GM12878 (cell line): ENCODE measurements at places on chromosomes 7 and 10. TPM values are rescaled to one million over a fixed set of nuclear protein-coding genes. Genes with fewer than 3 reads are reported as not detected.

Gene KLF6
- 42.1 and 47.3 TPM in 2 replicates for total RNA-seq

DNA sequence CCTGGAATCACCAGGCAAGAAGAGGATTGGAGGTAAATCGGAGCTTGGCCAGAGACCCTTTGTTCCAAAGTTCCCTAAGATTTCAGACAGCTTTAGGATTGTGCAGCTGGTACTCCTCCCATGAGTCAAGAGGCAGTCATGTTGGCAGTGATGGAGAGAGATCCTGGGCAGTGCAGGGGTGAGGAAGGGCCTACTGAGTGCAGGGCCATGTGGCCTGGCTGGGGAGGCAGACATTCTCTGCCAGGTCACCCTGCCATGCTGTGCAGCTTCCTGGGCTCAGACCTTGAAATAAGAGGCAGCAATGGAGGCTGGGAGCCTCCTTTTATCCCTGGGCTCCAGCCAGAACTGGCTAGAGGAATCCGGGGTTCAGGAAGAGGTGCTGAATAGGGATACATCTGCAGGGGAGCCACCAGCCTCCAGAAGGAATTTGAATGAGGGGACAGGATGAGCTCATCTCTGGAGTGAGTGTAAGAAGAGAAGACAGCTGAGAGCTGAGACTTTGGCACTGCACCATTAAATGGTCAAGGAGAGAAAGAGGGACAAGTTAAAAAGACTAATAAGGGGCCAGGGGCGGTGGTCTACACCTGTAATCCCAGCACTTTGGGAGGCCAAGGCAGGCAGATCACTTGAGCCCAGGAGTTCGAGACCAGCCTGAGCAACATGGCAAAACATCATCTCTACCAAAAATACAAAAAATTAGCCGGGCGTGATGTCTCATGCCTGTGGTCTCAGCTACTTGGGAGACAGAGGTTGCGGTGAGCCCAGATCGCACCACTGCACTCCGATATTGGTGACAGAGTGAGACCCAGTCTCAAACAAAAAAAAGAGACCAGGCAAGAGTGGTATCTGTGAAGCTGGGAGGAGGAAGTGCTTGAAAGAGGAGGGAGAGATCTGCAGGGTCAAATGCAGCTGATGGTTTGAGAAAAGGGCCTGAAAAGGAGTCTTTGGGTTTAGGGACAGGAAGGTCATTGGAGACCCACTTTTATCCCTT, 12.0 kb downstream of the SFTPD start:
- H3K27me3 ChIP-seq, result peaks cover 2% of the 10 kb centered on the region; the same call in 1 of the 2 replicates
- H3K36me3 ChIP-seq, result no peaks in the 10 kb centered on the region
- DNase-seq, result no peak
- H3K27ac ChIP-seq, result no peak overlapping the region

DNA sequence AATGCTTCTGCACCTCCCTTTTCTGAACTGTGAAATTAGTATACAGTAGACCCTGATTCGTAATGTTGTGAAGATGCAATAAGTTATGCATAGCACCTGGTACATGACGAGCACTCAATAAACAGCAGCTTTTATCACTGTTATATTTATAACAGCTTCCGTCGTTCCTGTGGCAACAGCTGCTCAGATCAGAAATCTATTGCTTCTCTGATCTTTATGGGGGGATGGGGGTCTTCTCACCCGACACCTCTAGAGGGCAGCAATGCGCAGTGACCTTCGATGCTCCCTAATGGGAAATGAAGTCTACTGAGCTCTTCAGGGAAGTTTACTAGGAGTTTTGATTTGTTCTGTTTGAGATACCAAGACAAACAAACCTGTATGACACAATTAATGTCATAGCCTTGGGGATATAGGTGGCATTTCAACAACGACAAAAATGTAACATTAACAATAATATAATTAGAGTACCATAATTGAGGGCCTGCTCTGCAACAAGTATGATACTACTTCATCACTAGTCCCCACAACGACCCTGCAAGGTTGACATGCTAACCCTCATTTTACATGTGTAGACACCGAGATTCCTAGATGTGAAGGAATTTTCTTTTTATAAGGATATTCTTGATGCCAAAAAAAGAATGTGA, 289.6 kb downstream of the SFMBT2 start:
- H3K4me1 ChIP-seq, result no peaks in the 10 kb centered on the region
- no peaks in the 10 kb centered on the region for H3K27me3 ChIP-seq
- no peak overlapping the region for H3K27ac ChIP-seq
- no peak for DNase-seq

GRCh38 chr7:10412422-10413019, 561.2 kb upstream of the PHF14 start:
- H3K27me3 ChIP-seq, result no peaks in the 10 kb centered on the region
- no peaks in the 10 kb centered on the region for H3K4me1 ChIP-seq
- H3K4me3 ChIP-seq, result no peak overlapping the region
- no peak for DNase-seq
- H3K36me3 ChIP-seq, result no peaks in the 10 kb centered on the region
- H3K27ac ChIP-seq, result no peak overlapping the region

GRCh38 chr7:35804231-35804970, 3.5 kb downstream of the SEPTIN7 start:
- H3K4me1 ChIP-seq, result peaks cover 11% of the 10 kb centered on the region; the same call in 1 of the 2 replicates
- no peak for DNase-seq
- H3K36me3 ChIP-seq, result no peaks in the 10 kb centered on the region
- peak overlapping the region; percentile 95 for H3K4me3 ChIP-seq

Gene LIPN
- not detected in 2 replicates for total RNA-seq

Gene SDK1
- 0.33 TPM in 1 of 2 replicates, not detected in the other for total RNA-seq

- H3K36me3 ChIP-seq, result no peaks in the 10 kb centered on the region
- H3K4me3 ChIP-seq, result no peak overlapping the region
- H3K4me1 ChIP-seq, result no peaks in the 10 kb centered on the region
- no peaks in the 10 kb centered on the region for H3K27me3 ChIP-seq
- DNase-seq, result no peak
Measured at GRCh38 chr10:9608602-9609001, 1409.1 kb upstream of the CELF2 start.

Gene TAS2R41
- not detected in 2 replicates for total RNA-seq

GRCh38 chr7:3544202-3544601, 243.2 kb downstream of the SDK1 start:
- no peak overlapping the region for H3K27ac ChIP-seq
- H3K4me1 ChIP-seq, result no peaks in the 10 kb centered on the region
- no peaks in the 10 kb centered on the region for H3K27me3 ChIP-seq
- no peak overlapping the region for H3K4me3 ChIP-seq
- H3K36me3 ChIP-seq, result no peaks in the 10 kb centered on the region
- no peak for DNase-seq

DNA sequence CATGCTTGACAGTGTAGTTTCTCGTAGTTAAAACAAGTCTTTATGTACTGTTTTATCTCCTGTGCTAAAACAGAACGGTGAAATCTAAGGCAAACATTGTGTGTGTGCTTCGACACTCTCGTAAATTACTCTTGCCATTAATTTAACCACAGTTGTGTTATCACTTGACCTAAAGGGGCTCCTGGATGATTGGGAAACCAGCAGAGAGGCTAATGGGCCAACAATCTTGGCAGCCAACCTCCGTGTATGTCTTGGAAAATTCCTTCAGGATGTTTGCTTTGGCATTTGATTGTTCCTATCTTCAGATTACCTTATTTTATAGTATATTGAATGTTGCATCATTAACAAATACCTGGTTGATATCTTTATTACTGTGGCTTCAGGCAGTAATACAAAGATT, 409.5 kb downstream of the SDK1 start:
- no peaks in the 10 kb centered on the region for H3K36me3 ChIP-seq
- DNase-seq, result no peak
- no peaks in the 10 kb centered on the region for H3K27me3 ChIP-seq
- no peak overlapping the region for H3K4me3 ChIP-seq
- no peak overlapping the region for H3K27ac ChIP-seq
- H3K4me1 ChIP-seq, result no peaks in the 10 kb centered on the region

DNA sequence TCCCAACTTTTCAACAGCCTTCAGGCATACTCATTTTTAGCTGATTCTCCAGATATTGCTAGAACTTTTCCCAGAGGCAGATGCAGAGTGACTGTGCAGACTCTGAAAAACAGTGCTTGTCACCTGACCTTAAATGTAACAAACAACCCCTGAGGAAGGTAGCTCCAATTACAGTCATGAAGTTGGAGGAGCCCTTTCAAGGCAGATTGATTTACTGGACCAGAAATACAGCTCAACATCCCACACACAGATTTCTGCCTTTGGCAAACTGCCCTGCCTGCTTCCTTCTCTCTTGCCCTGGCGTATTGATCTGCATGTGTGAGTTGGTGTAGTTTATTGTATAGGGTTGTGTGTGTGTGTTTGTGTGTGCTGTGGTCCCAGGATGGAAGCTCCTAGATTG, 38.5 kb downstream of the PYROXD2 start:
- DNase-seq, result no peak
- no peaks in the 10 kb centered on the region for H3K27me3 ChIP-seq
- H3K27ac ChIP-seq, result no peak overlapping the region
- H3K4me3 ChIP-seq, result no peak overlapping the region

GRCh38 chr10:102324061-102324460, 71.4 kb upstream of the NFKB2 start:
- no peak for DNase-seq
- H3K27ac ChIP-seq, result no peak overlapping the region
- no peak overlapping the region for H3K4me3 ChIP-seq
- H3K27me3 ChIP-seq, result no peaks in the 10 kb centered on the region
- no peaks in the 10 kb centered on the region; the same call in 1 of the 2 replicates for H3K36me3 ChIP-seq

GRCh38 chr10:12013926-12014325, 28.7 kb downstream of the UPF2 start:
- peaks cover 3% of the 10 kb centered on the region for H3K36me3 ChIP-seq
- H3K4me3 ChIP-seq, result no peak overlapping the region
- DNase-seq, result no peak
- H3K27ac ChIP-seq, result no peak overlapping the region
- H3K27me3 ChIP-seq, result no peaks in the 10 kb centered on the region

Gene CHRM2
- 0.05 TPM in 1 of 2 replicates, not detected in the other for total RNA-seq

GRCh38 chr7:28739826-28740225, 218.3 kb downstream of the TRIL start:
- H3K4me1 ChIP-seq, result peaks cover 3% of the 10 kb centered on the region; the same call in 1 of the 2 replicates
- H3K27ac ChIP-seq, result no peak overlapping the region
- no peak for DNase-seq
- no peaks in the 10 kb centered on the region for H3K36me3 ChIP-seq
- no peak overlapping the region for H3K4me3 ChIP-seq

DNA sequence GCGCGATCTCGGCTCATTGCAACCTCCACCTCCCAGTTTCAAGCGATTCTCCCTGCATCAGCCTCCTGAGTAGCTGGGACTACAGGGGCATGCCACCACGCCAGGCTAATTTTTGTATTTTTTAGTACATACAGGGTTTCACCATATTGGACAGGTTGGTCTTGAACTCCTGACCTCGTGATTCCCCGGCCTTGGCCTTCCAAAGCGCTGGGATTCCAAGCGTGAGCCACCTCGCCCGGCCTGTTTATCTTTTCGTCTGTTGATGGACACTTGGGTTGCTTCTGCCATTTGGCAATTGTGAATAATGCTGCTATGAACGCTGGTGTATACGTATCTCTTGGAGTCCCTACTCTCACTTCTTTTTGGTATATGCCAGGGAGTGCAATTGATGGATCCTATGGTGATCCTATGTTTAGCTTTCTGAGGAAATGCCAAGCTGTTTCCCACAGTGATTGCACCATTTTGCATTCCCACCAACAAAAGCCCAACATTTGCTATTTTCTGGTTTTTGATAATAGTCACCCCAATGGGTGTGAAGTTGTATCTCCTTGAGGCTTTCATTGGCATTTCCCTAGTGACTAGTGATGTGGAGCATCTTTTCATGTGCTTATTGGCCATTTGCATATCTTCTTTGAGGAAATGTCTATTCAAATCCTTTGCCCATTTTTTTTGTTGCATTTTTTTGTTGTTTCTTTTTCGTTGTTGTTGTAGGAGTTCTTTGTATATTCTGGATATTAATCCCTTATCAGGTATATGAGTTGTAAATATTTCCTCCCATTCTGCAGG, 3.5 kb downstream of the ANTXRL start:
- no peaks in the 10 kb centered on the region for H3K27me3 ChIP-seq
- H3K36me3 ChIP-seq, result no peaks in the 10 kb centered on the region
- H3K27ac ChIP-seq, result no peak overlapping the region
- H3K4me3 ChIP-seq, result no peak overlapping the region
- no peaks in the 10 kb centered on the region for H3K4me1 ChIP-seq
- no peak for DNase-seq

DNA sequence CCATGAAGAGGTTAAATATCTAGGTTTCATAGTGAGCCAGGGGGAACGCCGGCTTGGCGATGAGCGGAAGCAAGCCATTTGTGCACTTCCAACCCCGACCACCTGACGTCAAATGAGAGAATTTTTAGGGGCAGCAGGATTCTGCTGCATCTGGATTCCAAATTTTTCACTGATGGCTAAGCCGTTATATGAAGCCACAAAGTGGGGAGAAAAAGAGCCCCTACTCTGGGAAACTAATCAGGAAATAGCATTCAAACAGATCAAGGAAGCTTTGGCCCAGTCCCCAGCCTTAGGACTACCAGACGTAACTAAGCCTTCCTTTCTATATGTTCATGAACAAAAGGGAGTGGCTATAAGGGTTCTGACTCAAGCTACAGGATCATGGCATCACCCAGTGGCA, 12.9 kb upstream of the ADCK2 start:
- no peak overlapping the region for H3K27ac ChIP-seq
- DNase-seq, result no peak
- H3K4me1 ChIP-seq, result peaks cover 12% of the 10 kb centered on the region
- H3K4me3 ChIP-seq, result no peak overlapping the region

DNA sequence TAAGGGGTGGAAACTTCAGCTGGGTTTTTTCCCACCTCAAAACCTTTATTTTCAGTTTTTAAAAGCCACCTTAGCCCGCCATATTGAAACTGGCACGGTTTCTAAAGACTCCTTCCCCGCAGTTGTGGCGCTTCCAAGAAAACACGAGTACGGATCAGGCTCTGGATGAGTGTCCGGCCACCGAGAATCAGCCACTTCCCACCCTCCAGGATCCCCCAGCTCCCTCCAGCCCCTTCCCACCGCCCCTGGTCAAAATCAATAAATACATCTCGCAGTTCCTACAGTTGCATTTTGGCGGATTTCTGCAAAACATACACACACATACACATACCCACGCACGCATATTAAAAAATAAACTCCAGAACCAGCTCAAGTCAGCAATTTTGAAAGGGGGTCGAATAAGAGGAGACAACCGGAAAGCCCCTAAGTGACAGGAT, 1.1 kb downstream of the SFMBT2 start:
- peaks cover 15% of the 10 kb centered on the region for H3K4me1 ChIP-seq
- H3K36me3 ChIP-seq, result peaks cover 9% of the 10 kb centered on the region
- DNase-seq, result no peak

DNA sequence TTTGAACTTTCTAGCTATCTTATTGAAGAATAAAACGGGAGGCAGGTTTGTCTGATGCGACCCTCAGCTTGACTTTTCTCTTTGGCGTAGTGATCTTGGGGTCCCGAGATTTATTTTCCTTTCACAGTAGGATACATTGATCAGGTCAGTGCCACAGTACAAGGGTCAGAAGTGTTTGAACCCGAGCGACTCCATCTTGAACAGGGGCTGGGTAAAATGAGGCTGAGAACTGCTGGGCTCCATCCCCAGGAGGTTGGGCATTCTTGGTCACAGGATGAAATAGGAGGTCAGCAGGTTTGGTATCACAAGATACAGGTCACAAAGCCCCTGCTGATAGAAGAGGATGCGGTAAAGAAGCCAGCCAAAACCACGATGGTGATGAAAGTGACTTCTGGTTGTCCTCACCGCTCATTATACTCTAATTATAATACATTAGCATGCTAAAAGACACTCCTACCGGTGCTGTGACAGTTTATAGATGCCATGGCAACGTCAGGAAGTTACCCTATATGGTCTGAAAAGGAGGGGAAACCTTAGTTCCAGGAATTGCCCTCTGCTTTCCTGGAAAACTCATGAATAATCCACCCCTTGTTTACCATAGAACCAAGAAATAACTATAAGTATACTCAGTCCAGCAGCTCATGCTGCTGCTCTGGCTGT, 3.0 kb upstream of the TECPR1 start:
- no peak overlapping the region for H3K4me3 ChIP-seq
- no peak for DNase-seq
- no peaks in the 10 kb centered on the region for H3K36me3 ChIP-seq
- H3K27ac ChIP-seq, result no peak overlapping the region
